Uterus (tissue), 4 donors: ENCODE measurements at places on chromosomes 13 and 19.

DNA sequence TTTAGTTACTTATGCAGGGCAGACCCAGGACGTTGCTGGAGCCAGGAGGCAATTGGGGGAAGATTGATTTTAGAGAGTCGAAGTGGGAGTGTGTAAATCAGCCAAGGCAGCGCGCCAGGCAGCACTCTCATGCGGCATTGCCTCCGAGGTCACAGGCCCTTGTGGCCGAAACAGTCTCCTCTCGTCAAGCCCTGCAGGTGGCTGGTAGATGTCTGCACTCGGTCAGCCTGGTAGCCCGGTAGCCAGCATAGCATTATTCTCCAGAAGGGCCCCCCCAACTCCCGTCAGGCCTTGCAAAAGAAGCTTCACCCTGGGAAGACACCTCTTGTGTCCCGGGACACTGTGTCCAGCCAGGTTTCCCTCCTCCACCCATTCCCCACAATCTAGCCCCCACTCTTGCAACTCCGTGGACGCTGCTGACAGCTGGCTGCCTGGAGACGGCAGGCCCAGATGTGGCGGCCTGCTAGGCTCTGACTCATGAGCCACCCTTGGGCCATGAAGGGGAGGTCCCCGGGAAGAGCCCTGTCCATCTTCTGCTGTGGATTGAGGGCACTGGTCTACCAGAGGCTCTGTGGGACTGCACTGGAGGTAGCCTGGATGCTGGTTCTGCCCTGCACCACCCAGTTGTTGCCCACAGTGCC lies 2.6 kb upstream of the PEPD start:
- H3K27ac ChIP-seq: no peak overlapping the region
- no peak overlapping the region for H3K4me3 ChIP-seq
- no peaks in the 10 kb centered on the region for H3K4me1 ChIP-seq
- H3K36me3 ChIP-seq: no peaks in the 10 kb centered on the region

DNA sequence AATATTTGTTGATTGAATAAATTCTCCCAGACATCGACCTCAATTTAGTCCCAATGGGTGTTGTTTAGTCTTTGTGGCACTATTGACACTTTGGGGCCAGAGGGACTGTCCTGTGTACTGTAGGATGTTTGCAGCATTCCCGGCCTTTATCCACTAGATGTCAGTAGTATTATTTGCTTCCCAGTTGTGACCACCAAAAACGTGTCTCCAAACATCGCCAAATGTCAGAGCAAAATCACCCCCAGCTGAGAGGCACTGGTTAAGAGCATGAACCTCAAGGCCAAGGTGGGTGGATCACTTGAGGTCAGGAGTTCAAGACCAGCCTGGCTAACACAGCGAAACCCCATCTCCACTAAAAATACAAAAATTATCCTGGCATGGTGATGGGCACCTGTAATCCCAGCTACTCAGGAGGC lies 15.4 kb downstream of the NLRP12 start:
- no peaks in the 10 kb centered on the region for H3K4me1 ChIP-seq
- no peaks in the 10 kb centered on the region for H3K36me3 ChIP-seq
- DNase-seq: no peak
- H3K27ac ChIP-seq: no peak overlapping the region
- no peak overlapping the region for H3K4me3 ChIP-seq

- H3K27ac ChIP-seq: no peak overlapping the region
- H3K27me3 ChIP-seq: no peaks in the 10 kb centered on the region
- no peak overlapping the region for H3K4me3 ChIP-seq
- H3K36me3 ChIP-seq: no peaks in the 10 kb centered on the region
These were observed 58.3 kb upstream of the ZNF507 start for GRCh38 chr19:32287086-32287485.

DNA sequence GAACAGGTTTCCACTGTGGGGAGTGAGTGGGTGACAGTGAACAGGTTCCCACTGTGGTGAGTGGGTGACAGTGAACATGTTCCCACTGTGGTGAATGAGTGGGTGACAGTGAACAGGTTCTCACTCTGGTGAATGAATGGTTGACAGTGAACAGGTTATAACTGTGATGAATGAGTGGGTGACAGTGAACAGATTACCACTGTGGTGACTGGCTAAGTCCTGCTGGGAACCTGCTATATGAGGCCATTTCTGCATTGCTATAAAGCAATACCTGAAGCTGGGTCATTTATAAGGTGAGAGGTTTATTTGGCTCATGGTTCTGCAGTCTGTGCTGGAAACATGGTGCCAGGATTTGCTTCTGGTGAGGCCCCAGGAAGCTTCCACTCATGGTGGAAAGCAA lies 637.1 kb downstream of the UQCRFS1 start:
- H3K4me1 ChIP-seq: no peaks in the 10 kb centered on the region
- no peak overlapping the region for H3K27ac ChIP-seq
- no peak overlapping the region for H3K4me3 ChIP-seq
- H3K27me3 ChIP-seq: no peaks in the 10 kb centered on the region
- no peaks in the 10 kb centered on the region for H3K36me3 ChIP-seq

- no peak overlapping the region for H3K27ac ChIP-seq
- DNase-seq: no peak
- no peaks in the 10 kb centered on the region for H3K4me1 ChIP-seq
- no peaks in the 10 kb centered on the region for H3K36me3 ChIP-seq
These were observed 7.4 kb downstream of the HPN start for GRCh38 chr19:35048911-35049411.
